Mucosa of descending colon (tissue), 3 donors: ENCODE measurements at places on chromosomes 12 and 14.

DNA sequence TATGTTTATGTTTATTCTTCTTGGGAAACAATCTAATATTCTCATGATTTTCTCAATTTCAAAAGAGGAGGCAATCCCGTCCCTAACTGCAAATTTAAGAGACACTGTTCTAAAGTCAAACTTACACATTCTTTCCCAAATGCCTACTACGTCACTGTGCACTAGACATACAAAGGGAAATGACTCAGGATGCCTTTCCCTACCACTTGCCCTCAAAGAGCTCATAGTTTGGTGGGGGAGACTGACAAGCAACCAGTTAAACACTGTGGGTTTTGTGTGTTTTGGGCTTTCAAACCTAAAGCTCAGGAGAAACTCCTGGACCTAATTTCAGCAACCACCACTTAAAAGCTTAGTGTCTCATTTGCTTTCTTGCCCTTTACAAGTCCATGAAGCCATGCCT, 58.4 kb downstream of the ATP2B1 start:
- DNase-seq = no peak

- DNase-seq = no peak
Measured at GRCh38 chr14:105700622-105701288, 174.4 kb downstream of the TMEM121 start.

GRCh38 chr14:31026077-31026449, at the start of gene STRN3:
TSS of gene STRN3 (minus strand) at chr14:31026379. CDS start at chr14:31026185, 194 bp downstream.
- no peak for DNase-seq

DNA sequence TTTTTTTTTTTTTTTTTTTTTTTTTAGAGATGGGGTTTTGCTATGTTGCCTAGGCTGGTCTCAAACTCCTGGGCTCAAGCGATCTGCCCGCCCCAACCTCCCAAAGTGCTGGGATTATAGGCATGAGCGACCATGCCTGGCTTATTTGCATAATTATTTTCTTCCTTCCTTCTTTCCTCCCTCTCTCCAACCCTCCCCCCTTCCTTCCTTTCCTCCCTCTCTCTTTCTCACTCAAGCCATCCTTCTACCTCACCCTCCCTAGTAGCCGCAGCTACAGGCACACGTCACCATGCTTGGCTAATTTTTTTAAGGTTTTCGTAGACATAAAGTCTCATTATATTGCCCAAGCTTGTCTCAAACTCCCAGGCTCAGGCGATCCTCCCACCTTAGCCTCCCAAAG, 83.8 kb downstream of the PEBP1 start:
- DNase-seq = no peak

DNA sequence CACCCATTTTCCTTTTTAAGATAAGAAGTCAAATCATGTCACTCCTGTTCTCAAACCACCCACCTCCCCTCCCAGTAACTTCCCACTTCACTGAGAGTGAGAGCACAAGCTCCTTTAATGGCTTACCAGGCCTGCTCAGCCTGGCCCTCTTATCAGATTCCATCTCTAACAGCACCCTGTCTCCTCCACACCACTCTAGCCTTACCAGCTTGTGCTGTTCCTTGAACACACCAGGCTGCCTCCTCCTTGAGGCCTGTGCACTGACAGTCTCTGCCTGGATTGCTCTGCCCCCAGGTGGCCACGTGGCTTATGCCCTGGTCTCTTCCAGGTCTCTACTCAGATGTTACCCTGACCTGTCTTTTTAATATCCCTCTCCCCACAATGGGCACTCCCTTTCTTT, 40.1 kb upstream of the EVL start:
- DNase-seq = no peak
